Right ventricle myocardium superior (tissue), 1 donor: ENCODE measurements at places on chromosomes 7 and 10.

DNA sequence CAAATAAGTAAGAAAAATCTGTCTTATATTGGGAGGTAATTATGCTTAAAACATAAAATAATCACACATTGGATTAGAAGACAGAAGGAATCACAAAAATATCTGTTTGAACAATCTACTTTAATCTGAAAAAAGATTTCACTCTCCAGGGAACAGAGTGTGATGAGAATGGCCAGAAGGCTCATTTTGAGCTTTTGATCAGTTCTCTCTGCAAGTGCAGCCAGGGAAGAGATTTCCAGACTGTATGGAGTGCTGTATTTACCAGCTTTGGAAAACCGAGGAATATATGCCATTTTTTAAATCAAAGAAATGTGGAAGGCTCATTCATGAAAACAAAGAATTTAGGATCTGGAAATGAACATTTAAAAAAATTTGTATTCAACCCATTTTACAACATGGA, 83.0 kb upstream of the WAC start:
- DNase-seq = no peak

DNA sequence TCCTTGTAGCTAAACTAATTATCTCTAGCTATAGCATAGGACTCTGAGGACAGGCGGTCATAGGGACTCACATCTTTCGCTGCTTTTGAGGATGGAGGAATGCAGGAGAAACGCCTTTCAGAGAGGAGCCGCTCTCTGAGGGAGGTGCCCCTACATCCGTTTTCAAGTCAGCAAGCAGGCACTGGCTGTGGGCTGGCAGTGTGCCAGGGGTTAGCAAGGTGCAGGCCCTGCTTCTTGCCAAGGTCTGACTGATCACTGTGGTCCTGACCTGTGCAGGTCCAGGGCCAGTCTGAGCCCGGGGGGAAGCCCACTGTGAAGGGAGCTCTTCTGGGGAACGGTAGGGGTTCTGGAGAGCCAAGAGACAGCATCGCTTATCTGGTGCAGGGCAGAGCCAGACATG, 89.4 kb downstream of the SH3PXD2A start:
- DNase-seq = peak; percentile 77

DNA sequence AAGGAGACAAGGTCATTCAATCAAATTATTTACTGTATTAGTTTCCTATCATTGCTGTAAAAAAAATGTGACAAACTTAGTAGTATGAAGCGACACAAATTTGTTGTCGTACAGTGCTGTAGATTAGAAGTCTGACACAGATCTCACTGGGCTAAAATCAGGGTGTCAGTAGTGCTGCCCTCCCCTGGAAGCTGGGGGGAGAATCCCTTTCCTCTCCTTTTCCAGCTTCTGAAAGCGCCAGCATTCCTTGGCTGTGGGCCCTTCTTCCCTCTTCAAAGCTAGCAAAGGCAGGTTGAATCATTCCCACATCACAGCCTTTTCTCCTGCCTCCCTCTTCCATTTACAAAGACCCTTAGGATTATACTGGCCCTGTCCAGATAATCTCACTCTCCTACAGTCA, 28.0 kb downstream of the VPS41 start:
- no peak for DNase-seq

- no peak for DNase-seq
Measured at GRCh38 chr7:5361446-5362127, 62.0 kb downstream of the TNRC18 start.

- no peak for DNase-seq
Measured at GRCh38 chr7:111682588-111683340, 120.5 kb upstream of the IMMP2L start.

- no peak for DNase-seq
Measured at GRCh38 chr7:66877577-66878300, 43.3 kb upstream of the TMEM248 start.

DNA sequence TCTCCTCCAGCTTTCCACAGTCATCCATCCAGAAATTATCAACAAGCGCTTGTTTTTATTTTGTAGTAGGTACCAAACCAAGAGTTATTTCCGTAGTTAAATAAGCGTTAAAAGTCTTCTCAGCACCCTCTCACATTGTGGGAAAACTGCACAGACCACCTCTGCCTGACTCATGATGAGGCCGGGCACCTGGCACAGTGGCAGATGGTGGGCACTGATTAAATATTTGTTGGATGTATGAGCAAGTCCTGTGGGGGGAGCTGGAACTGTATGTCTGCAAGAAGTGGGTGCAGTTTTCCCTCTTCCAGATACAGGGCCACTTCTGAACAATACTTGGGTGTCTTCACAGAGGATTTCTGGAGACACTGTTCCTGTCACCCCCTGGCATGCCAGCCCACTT, 5.3 kb upstream of the REPIN1 start:
- no peak for DNase-seq

GRCh38 chr7:94421681-94422080, 27.0 kb downstream of the COL1A2 start:
- no peak for DNase-seq

DNA sequence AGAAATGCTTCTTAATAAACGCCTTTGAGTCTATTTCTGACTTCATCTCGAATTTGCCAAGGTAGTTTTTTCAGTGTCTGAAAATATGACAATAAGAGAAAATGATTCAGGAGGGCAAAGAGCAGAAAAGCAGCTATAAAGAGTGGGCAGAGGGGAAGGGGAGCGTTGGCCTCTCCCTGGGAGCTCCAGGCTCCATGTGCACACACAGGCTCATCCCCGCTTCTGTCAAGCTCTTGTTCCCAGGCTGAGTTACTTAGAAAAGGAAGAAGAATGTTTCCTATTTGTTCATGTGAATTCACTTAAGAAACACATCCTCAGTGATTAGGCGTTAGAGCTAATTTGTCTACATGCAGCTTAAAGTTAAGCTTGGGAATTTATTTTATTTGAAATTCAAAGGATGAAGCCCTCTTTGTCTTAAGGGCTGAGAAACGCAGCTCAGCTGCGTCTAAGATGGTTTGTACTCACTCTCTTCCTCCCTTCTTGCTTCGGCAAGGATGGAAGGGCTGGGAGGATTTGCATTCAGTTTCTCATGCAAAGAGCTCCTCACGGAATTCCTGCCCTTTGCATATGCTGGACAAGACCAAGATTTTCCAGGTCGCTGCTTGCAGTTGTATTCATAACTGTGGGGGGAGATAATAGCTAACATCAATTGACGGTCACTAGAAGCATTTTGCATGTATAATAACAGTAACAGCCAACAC, 29.0 kb upstream of the ATXN7L1 start:
- DNase-seq = no peak

DNA sequence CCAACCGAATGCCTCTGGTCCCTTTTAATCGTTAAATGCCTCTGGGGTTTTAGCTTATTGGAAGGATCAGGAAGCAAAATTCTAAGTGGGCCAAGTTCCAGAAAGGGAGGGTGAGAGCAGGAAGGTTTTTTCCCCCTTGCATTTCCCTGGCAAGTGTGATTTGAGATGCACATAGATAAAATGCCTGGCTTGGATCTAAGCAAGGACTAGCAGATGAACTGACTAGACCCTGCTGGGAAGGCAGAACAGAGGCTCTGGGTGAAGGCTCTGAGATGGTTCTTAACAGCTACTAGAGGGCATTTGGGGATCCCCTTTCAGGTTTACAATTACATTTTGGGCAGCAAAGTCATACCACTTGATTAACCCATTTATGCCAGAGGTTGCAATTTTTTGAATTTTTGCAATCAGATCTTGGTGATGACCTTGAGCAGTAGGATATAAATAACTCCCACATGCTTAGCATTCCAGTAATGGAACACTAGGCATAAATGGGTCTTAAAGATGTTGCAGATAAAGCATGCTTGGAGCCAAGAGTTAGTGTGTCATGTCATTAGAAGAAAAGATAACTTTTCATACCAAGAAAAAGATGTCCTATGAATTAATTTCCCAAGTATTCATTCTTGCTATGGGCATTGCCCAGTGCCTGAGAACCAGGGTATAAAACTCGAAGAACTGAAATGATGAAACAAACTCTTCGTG, 205.9 kb downstream of the SEC23IP start:
- DNase-seq = no peak

DNA sequence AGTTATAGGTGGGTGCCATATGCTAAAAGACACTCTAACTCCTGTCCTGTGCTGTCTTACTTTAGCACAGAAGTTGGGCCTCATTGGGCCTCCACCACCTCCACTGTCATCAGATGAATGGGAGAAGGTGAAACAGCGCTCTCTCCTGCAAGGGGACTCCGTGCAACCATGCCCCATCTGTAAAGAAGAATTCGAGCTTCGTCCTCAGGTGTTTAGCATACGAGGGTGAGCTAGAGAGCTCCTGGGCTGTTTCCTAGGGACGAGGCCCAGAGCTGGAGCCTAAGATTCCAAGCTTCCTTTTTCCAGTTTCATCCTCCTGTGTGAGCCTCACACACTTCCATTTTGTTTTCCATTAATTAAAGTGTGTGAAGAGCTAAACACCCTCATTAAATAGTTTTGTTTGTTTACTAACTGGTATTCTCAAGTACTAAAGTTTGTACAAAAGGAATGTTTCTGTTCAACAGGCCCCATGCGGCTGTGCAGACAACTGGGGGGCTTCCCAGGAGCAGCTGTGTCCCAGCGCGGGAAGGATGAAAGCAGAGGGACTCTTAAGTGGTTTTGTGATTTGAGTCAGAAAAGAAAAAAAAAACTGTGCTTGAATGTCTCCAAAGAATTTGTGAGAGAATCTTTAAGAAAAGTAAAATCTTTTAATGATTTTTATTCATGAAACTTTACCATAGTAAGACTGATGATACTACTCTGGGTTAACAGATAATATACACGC, 14.1 kb downstream of the RNF32 start:
- no peak for DNase-seq

DNA sequence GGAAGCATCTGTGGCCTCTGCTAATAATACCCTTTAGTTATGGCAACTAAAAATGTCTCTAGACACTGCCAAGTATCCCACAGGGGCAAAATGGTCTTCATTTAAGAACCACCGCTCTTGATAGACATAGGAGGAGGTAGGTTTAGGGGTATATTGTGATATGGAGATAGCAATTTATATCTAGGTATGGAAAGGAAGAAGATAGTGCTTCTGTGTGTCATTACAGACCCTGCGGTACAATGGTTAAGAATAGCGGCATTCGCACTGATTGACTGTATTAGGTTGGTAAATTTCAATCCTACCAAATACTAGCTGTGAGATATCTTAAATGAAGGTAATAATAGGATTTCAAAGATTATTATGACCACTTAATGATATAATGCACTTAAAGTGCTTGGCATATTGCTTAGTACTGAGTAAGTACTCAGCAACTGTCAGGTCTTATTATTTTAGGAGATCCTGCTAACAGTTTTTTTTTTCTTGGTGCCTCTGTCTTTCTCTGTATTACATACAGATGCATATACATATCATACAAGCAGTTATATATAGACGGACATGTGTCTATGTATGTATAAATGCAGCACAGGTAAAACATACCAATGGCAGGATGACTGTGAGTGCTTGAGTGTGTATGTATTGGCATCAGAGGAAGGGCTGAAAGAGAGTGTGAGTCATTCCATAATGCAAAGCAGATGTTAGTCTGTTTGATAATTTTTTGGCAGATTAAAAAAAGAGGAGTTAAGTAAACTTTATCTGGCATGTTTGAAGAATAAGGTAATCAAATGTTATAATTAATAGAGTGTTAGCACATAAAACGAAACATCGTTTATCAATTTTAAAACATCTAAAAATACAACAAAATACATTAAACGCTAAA, 50.0 kb upstream of the ITGB8 start:
- DNase-seq = no peak

GRCh38 chr7:137661634-137662033, 185.1 kb downstream of the DGKI start:
- DNase-seq = no peak

DNA sequence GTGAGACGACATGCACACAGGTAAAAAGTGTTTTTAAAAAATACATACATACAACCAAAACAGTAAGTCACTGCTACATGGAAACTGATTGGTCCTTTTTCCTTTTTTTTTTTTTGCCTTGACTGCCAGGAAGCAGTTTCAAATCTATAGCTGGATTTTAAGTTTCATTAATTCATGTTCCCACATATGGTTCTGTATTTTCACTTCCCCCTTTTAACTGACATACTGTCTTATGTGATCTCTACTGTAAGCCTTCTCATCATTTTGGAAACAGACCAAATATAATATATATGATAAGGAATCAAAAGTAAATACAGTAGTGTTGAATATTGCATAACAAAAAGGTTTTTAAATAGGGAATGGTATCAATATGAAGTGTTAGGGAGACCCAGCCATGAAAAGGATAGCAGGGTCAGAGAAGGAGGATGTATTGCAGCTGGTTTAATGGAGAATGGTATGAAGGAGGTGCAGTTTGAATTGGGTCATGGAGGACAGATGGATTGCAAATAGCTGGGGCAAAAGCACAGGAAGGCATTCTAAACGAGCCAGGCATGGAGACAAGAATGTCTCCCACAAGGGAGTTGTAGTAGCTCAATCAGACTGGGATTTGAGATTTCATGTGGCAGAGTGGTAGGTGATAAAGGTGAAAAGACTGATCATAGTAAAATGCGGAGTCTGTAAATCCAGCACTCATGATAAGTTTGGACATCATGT, 5.4 kb downstream of the CAV1 start:
- DNase-seq = no peak

DNA sequence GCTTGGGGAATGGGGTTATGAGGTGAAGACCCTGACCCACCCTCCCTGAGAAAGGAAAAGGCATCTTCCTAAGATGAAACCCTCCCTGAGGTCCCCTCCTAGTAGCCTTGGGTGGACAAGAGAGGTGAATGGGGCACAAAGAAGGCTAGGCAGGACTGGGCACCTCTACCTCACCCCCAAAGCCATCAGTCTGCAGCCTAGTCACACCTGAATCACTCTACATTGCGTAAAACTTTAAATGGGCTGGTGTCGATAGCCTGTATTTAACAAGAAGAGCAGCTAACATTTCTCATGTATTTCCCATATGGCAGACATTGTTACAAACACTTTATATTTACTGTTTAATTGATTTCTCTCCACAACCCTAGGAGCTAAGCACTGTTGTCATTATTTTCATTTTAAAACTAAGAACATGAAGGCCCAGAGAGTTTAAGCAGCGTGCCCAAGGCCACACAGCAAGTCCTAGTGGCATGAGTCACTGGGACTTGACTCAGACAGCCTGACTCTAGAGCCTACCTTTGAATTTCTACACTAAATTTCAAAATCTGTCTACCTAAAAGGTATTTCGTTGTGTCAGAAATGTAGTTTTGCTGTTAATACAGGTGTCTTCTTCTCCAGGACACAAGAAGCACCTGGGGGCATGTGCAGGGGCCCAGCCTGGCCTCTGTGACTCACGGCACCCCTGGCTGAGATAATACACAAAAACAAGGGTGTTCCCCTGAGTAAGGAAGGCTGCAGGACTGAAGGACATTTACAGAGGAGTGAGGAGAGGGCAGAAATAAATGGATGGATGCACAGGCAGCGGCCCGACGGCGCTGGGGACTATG, 3.4 kb downstream of the AOC1 start:
- no peak for DNase-seq

- no peak for DNase-seq
Measured at GRCh38 chr7:25752154-25752553, 399.8 kb upstream of the NFE2L3 start.

- no peak for DNase-seq
Measured at GRCh38 chr10:90914992-90915765, 5.7 kb downstream of the ANKRD1 start.
